GM12891 (cell line): ENCODE measurements at places on chromosomes 7 and 10.

DNA sequence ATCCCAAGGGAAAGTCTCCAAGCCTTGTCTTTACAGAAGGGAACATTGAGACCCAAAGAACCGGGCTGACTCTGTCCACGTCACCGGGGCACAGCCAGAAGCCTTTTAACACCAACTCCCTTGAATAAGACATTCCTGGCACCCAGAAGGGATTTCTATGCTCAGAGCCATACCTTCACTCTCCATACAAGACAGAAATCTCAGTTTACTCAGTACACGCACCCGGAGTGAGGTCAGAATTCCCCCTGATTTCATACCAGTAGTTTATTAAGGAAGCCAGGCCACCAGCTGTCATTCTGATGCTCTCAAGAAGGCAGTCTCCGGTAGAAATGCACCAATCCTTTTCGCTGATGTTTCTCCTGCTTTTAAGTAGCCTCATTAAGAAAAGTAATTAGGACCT, 134.2 kb upstream of the KCNMA1 start:
- DNase-seq: no peak

GRCh38 chr10:30765616-30766015, 136.1 kb upstream of the LYZL2 start:
- no peak for DNase-seq

DNA sequence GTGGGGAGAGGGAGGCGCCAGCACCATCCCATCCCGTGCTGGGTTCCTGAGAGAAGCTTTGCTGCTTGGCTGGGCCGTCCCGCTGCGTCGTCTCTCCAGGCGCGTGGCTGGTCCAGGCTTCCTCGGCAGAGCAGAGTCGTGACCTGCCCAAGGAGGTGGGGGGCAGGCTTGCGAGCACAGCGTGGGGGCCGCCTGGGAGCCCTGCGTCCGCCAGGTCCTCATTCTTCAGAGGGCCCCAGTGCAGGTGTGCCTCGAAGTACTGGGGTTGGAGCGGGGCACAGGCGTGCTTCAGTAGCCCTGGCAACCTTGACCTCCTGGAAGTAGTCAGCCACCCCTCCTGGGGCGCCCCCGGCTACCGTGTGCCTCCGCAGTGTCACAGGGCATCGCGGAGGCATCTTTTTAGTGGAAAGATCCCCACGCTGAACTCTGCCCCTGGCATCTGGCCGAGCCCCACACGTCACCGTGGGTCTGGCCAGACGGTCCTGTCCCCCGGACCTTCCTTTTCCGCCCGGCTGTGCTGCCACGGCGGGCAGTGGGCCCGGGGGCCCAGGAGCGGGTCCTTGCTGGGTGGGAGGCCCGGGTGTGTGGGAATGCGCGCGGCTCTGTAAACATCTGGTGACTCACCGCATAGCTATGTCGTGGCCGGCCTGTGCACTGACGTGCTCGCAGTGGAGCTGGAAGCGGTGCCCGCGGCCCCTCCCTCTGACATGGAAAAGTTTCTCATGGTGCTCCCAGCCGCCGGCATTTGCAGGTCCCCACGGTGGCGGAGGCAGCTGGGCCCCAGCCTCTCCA, 6.4 kb downstream of the MAFK start:
- DNase-seq: no peak

DNA sequence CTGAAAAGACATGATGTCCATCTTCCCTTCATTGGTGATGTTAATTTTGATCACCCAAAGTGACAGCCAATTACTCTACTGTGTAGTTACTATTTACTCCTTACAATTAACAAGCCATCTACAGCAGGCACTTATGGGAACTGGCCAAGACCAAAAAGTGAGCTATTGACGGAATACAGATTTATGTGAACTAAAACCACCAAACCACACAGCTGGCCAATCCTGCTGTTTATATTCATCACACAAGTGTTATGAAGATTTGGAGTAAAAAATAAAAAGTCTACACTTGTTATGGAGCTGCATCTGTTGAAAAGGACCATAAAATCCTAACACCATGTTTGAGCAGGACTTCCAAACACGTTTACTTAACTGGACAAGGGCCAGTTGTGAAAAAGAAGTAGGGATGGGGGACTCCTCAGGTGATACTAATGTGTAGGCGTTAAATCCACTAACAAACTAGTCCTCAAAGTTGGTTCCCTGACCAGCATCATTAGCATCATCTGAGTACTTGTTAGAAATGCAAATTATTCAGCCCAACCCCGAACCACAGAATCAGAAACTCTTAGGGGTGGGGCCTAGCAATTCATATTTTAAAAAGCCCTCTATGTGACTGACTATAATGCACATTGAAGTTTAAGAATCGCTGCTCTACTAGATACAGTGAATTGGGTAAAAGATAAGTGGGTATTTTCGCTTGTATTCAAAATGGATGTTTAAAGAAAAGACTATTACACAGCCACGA, 11.6 kb downstream of the MCMBP start:
- no peak for DNase-seq

- no peak for DNase-seq
These were observed 91.1 kb downstream of the RNF32 start for GRCh38 chr7:156731651-156732050.

DNA sequence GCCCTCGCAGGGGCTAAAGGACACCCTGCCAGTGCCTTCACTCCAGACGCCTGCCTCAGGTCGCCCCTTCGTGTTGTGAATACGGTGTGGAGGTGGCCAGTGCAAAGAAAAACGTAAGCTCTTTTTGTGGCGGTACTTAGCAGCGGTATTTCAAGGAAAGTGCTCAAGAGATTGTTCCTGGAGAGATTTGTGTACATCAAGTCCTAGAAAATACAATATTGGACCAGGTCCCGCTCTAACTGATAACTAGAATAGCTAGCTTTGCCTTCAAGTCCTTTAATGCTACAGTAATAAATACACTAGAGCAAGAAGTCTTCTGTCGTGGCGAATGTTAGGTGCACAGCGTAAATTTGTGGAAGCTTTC, 689 bp downstream of the PLCE1 start:
- no peak for DNase-seq

DNA sequence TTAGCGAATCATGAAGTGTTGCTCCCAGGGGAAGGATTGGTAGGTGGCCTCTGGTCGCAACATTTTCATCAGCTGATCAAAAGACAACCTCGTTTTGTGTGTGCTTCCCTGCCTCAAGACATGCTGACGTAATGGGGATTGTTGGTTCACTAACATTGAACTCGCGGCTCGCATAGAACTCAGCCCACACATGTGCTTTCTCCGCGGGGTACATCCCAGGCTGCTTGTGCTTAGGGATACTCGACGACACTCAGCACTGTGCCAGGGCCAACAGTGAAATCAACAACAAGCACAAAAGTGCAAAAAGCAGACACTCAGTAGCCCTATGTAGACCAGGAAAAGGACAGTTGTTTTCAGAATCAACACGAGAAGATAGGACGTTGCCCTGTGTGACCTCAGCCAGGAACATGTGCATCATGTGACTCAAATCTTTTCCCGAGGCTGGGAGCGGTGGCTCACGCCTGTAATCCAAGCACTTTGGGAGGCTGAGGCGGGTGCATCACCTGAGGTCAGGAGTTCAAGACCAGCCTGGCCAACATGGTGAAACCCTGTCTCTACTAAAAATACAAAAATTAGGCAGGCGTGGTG, 20.8 kb downstream of the WIPI2 start:
- no peak for DNase-seq

DNA sequence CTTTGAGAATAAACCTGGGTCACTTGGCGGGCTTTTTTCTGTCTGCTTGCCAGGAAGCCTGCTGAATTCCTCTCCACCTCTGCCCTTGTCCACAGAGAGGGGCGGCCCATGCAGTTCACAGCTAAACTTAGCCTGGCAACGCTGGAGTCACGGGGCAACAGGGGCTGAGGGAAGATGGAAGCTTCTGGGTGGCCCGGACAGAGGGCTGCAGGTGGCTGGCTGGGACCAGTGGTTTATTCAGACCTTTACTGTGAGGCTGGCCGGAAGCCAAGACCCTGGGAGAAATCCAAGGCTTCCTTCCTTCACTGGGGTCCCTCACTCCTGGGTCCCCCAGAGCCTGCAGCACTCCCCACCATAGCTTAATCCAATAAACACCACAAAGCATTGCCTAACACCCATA, 17.0 kb downstream of the ITPRIP start:
- no peak for DNase-seq

DNA sequence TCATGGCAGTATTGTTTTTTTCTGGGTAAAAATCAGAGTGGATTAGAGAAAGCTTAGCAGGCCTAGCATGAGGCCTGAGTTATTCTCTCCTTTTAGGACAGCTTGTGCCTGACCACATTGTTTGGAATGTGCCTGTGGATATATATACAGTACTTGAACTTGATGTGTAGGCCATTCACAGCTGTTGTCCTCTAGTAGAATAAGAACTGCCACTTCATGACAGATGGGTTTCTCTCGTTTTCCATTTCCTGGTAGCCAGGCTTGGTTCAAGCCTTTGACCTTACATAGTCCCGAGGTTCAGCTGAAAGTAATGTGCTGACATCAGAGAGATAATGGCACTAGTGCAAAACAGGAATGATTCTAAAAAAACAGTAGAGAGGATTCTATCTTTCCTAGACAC, 473.9 kb downstream of the AUTS2 start:
- DNase-seq: no peak

GRCh38 chr10:49762566-49762877, 399 bp upstream of the OGDHL start:
- DNase-seq: no peak

GRCh38 chr10:69750725-69751124, 51.0 kb upstream of the COL13A1 start:
- no peak for DNase-seq

GRCh38 chr10:127978481-127978880, 71.6 kb downstream of the PTPRE start:
- DNase-seq: no peak

GRCh38 chr7:47940088-47941013, 7.9 kb downstream of the PKD1L1 start:
- DNase-seq: no peak

DNA sequence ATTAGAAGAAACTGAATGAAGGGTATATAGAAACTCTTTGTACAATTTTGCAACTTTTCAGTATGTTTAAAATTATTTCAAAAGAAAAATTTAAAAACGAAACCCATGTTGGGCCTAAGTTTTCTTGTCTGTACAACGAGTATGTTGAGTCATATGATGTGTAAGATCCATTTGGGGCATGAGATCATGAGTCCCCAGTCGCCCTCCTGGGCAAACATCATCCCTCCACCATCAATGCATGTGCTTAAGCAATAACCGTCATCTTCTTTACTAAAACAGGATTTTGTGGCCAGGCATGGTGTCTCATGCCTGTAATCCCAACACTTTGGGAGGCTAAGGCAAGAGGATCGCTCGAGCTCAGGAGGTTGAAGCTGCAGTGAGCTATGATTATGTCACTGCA, 54.2 kb upstream of the CDCA7L start:
- DNase-seq: no peak

DNA sequence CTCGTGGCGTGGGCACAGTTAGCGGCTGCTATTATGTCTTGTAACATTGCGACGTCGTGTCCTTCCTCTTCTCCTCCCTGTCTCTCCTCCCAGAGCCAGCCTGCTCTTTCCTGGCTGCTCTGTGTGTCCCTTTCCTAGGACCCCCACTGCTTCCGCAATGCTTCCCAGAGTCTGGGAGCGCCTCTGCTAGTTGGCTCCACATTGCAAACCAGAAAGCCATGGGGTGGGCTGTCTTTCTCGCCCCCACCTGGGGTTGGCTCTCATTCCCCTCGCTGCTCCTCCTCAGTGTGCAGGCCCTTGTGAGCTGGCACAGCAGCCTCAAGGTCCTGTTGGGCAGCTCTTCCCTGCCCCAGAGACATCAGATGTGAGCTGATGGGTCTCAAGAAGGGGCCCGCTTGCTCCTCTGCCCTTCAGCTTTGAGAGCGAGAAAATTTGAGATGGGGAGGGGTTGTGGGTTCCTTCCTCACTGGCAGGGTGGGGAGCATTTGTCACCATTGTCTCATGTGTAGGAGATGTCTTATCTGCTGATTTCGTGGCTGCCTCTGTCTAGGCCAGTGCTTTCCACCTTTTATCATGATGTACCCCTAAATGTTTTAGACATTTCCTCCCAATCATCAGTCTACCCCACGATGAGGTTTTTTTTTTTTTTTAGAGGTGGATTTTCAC, 3.3 kb downstream of the ADAMTS14 start:
- no peak for DNase-seq

- DNase-seq: no peak
These were observed 379.9 kb downstream of the SH2D4B start for GRCh38 chr10:80917636-80918035.

GRCh38 chr7:106344211-106344610, 59.4 kb upstream of the NAMPT start:
- DNase-seq: no peak

GRCh38 chr7:79506481-79506880, 53.0 kb upstream of the MAGI2 start:
- no peak for DNase-seq

DNA sequence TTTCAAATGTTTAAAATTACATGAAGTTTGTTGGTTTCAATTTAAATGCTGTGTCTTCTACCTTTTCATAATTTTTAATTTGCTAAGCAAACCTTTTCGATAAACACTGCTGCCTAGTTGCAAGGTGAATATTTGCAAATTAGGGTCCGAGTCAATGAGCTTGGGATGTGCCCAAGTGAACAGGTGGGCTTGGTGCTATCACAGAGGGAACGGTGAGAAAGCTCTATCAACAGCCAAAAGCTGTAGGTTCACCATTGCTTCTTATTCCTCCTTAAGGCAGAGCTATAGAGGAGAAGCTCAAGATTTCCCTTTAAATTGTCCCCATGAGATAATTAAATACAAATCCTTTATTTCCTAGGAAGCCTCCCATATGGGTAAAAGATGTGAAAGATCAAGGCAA, 245.3 kb upstream of the CELF2 start:
- DNase-seq: no peak

- no peak for DNase-seq
These were observed 67.6 kb upstream of the GATA3 start for GRCh38 chr10:7986851-7987250.

DNA sequence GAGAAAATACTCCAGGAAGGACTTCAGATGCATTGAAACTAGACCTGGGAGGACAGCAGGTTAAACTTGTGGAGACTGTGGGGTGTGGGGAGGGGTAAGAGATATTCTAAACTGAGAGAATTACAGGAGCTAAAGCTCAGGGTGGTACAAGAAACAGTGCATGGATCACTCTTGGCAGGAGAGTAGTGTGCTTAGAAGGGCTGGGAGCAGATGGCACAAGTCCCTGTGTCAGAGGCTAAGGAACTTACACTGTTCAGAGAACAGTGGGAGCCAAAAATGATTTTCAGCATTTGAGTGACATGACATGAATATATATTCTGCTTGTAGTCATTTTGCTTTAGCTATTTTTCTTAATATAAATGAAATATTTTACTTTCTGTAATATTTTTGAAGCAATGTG, 36.0 kb upstream of the LAMB1 start:
- no peak for DNase-seq

GRCh38 chr7:24793982-24794648, 36.9 kb upstream of the GSDME start:
- DNase-seq: no peak
